Inflammatory macrophage treated with lipopolysaccharide for 1 hour (primary cell): ENCODE measurements at places on chromosomes 2 and 18.

GRCh38 chr18:5309888-5310470 lies 14.5 kb upstream of the ZBTB14 start:
- peak; percentile 54 for DNase-seq

DNA sequence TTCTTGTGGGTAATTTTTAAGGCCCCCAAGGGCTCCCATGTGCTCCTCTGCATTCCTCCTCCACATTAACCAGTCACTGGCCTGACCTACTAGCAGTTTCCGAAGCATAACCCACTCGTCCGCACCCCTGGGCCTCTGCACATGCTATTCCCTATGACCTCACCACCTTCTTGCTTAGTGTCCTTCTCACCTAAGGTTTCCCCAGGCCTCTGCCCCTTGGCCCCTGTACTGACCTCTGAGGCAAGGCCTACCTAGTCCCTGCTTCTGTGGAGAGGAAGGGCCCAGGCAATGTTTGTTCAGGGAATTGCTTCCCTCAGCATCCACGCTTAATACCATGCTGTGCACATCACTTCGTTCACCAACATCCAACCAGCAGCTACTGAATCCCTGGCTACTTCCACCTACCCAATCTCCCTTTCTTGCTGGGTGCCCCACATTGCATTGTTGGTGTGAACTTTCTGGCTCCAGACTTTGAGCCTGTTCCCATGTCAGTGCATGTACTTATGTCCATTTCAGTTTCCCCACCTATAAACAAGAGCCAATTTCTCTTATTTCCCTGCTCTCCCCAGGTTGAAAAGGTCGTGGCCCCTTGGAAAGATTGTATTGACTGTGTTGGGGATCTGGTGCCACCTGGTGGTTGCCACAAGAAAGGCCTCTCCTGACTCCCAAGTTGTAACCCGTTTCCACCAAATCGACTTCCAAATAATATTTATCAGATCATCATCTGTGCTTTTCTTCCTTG lies 19.2 kb upstream of the TMEM177 start:
- peak; percentile 58 for DNase-seq

DNA sequence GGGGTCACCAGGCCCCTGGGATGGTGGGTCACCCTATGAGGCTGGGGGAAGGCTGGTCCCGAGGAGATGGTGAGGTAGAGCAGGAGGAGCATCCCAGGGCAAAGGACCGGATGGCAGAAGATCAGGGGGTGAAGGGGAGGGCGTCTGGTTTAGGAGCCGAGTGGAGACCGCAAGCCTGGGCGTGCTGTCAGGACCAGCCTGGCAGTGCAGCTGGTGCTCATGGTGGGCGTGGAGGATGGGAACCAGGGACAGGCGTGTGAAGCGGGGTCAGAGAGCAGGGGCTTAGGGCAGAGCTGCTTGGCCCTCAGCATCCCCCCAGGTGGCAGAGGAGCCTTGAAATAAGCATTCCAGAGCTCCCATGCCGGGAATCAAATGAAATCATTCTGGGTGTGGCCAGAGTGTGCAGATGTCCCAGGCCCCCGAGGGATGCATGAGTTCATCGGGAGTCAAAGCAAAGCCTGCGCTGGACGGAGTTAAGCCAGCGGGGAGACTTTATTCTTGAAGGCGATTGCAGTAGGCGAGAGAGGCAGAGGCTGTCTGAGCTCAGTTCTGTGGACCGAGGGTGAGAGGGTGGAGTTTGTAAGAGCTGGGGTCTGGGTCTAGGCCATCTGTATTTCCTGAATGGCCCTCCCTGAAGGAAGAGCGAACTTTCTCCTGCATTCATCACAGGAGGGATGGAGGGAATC lies 33.1 kb upstream of the MBP start:
- no peak for DNase-seq

GRCh38 chr2:214378455-214379103 lies 32.3 kb upstream of the VWC2L start:
- no peak for DNase-seq

DNA sequence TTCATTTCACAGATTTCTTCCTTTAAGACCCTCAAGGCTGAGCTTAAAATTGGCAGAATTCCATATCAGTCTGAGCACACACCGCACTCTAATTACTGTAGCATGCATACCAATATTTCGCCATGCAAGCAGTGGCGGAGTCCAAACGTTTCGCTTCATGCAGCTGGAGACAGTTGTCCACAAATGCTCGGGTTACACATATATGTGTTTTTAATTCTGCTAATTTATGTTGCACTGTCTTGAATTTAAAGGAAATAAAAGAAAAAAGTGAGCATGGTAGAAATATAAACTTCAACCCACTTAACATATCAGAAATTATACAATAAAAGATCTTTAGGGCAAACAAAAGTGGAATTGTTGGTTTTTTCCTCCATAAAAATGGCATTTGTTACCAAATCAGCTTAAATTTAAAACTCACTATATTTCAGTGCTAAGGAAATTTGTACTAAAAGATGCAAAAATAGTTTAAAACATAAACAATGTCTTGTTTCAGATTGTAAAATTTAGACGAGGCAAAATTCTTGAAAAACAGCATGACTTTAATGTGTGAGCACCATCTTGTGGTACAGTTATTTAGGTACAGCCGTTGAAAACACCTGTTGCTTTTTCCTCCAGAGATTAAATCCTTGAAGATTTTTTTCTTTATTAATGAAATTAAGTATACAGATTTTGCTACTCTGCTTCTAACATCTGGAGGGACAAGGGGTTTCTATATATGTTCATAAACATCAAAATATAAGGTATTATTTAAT lies 24.1 kb upstream of the KANSL1L start:
- peak; percentile 22 for DNase-seq

- DNase-seq = no peak
These were observed 707.9 kb upstream of the ID2 start for GRCh38 chr2:7973801-7974480.

DNA sequence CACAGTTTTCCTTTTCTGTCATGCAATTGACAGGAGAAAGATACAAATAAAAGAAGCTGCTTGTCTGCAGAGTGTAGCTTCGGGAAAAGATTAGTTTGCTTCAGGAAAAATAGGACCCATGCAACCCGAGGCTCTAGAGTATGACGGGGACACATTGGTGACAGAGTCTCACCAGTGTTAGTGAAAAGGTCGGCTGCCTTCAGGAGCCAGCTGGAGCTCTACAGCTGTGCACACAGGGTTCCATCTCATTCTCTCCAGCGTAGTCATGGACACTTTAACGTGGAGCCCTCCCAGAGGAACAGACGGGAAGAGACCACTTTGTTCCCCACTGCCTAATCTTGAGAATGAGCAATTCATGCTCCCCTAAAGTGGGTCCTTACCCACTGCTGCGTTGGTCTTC lies 42.9 kb downstream of the FECH start:
- no peak for DNase-seq

- DNase-seq = no peak
These were observed 29.7 kb downstream of the TWSG1 start for GRCh38 chr18:9364242-9364641.

DNA sequence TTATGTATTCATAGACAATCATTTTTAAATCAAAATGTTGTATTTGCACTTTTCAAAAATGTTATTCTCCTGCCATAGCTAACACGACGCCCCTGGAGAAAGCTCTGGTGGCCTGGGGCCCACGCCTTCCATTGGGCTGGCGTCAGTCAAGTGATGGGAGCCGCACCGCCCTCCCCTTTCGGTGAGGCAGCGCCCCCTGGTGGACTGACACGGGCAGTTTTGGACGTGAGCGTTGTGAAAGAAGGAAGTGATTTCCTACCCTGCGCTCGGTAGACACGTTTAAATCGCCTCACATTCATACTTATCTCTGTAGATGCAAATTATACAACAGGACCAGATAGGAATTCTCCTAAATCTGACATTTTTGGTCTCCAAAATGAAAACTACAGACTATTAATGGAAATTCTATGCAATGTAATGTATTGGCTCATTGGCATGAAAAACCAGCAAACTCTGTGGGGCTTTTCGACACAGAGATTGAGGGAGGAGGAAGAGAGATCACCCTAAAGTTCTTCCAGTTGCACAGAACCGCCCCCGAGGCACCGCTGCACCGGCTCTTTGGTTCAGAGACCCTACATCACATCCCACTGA lies 326.2 kb upstream of the SOX11 start:
- peak; percentile 37 for DNase-seq

DNA sequence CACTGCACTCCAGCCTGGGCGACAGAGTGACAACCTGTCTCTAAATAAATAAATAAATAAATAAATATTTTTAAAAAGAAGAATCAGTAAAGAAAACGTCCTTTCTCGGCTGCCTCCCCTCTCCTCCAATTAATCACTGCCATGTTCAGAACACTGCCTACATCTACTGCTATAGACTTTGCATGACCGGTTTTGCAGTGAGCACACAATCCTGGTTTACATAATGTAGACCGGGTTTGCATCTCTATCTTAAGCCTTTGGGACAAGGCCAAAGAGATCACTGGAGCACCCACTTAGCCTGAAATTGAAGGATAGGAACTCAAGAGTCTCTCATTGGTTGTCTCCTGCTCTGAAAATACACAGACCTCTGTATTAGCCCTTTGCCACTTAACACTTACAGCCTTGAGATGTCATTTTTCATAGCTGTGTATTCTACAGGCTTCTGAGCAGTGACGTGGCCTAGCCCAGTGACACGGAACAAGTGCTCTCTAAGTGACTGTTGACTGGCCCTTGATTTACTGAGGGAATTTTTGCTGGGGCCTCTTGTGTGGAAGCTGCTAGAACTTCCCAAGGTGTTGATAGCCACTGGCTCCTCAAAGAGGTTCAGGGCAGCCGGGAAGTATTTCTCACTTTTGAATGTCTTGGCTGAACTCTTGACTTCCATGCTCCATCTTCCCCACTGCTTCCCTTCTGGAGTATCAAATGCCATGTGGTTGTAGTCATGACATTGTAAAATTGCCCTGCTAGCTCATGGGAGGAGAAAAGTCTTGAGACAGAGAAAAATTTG lies 45.3 kb upstream of the CCBE1 start:
- DNase-seq = no peak

DNA sequence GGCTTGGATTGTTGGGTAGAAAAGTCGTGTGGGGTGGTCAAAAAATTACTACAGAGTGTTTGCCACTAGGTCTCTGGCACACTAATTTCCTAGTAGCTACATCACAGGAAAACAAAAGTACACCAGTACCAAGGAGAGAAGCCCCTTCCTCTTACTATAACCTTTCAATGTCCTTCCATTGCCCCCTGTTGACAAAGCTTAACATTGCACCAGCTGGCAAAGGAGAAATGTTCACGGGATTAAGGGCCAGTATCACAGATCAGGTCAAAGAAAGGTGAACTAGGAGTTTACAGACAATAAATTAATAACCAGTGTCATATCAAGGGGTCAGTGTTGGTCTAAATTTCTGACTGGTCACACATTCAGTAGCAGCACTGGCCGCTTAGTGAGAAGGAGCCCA lies 1139.6 kb upstream of the FAM98A start:
- no peak for DNase-seq
